ENCODE measurements at places on chromosomes 12 and 14.

DNA sequence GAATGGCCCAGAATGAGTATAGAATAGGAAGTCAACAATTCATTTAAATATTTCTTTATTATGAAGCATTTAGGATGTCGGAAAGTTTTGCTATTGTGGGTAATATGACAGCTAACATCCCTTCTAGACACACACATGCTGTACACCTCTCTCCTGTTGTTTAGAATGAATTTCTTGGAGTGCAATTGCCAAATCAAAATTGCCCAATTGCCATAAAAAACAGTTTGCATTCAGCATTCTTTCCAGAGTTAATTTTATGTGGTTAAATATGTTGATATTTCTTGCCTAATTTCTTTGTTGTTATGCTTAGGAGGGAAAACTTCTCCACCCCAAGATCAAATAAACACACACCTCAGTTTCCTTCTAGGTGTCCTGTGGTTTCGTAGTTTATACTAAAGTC is 16.9 kb upstream of the SMCO2 start:
- peak; percentile 36 for DNase-seq

GRCh38 chr12:58105225-58106119 is 164.1 kb downstream of the ATP23 start:
- DNase-seq = no peak

DNA sequence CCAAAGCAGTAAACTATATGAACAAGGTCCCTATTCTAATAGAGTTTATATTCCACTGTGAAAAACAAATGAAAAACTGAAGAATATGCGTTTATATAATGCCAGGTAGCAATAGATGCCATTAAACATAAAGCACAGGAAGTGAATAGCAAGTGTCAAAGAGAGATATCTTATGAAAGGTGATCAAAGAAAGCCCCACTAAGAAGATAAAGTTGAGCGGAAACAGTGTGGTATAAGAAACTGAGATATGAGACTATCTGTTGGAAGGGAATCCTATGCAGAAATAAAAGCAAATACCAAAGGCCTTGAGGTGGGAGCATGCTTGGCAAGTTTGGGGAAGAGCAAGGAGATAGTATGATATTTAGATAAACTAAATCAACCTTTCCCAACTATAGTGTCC is 123.1 kb upstream of the FAR2 start:
- no peak for DNase-seq

DNA sequence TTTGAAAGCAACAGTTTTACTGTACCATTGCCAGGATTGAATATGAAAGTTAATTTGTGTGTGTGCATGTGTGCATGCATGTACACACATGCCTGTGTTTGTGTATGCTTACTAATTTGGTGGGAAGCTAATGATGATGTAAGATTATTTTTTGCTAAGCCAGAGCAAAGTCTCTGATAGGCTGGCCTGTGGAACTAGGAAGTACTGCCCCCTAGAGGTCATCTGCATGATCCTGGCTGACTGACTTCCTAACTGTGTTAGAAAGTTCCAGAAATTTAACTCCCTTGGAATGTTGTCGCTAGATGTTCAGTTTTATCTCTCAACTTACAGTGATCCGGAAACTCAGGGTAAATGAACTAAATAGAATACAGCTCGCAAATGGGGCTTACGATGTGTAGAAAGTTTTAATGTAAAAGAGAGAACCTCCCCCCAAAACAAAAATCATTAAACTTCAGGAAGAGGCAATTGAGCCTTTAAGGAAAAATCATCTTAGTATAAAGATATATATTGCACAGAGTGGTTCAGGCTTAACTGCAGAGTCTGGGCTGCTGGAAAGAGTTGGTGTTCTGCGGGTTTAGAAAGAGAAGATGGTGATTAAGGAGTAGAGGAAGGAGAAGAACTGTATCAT is 34.3 kb upstream of the SLC38A1 start:
- DNase-seq = peak; percentile 37

- no peak for DNase-seq
Observed at GRCh38 chr12:132593521-132593920, 16.9 kb downstream of the LRCOL1 start.

DNA sequence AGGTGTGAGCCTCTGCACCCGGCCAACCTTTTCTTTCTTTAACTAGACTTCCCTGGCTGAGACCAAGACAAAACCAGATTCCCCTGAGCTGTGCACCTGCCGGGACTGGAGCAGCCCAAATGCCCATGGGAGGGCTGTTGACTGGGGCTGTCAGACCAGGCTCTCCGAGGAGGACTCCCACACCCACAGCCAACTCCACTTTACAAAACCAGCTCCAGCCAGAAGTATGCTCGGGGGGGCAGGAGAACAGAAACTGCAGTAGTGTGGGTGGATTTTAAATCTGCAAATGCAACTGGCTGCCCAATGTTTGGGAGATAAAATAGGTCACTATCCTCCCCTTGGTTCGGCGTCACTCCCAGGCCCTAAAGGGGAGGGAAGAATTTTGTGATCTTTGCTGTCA is 78.5 kb downstream of the VCPKMT start:
- no peak for DNase-seq

GRCh38 chr12:63150713-63151622 is at the start of gene AVPR1A:
Gene AVPR1A, minus strand, starts transcription at chr12:63151201. Its CDS starts 365 bp downstream, at chr12:63150836.
- no peak for DNase-seq

DNA sequence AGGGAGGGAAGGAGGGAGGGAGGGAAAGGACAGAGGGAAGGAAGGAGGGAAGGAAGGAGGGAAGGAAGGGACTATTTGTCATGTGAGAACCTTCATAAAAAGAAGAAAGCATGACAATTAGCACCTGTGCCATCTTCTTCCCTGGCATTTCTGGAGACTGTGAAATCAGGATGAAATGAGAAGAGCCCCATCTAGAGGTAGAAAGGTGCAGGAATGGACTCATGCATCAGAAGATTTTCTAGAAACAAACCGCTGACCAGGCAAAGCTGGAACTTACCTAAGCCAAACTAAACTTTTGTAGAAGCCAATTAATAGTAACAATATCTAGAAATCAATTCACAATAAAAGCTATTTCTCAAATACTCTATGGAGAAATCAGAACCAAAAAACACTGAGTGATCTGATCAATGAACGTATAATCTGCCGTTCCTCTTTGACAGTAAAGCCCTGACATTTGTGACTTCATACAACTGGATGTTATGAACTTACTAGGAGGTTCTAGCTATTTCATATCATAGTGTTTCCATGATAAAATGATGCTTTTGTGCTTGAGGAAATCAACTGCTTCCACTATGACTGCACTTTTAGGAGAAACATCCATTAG is 24.4 kb upstream of the CRACR2A start:
- peak; percentile 45 for DNase-seq

DNA sequence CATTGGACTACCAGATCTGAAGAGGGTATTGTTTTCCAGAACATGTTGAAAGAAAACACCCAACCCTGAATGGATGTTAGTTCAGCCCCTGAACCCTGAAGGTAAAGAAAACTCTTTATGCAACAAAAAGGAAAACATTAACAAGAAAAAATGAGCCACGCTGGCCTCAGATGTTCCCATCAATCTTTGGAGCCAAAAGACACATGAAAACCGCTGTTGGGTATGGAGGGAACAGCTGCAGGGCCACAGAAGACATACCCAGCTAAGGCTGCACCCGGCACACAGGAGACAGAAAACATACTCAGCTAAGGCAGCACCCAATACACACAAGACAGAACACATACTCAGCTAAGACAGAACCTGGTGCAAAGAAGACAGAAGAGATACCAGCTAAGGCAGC is 51.3 kb upstream of the GALNT9 start:
- no peak for DNase-seq

GRCh38 chr14:100866666-100867630 is 36.6 kb downstream of the RTL1 start:
- DNase-seq = no peak

- DNase-seq = peak; percentile 52
Observed at GRCh38 chr12:26188127-26188526, 7.2 kb upstream of the SSPN start.

DNA sequence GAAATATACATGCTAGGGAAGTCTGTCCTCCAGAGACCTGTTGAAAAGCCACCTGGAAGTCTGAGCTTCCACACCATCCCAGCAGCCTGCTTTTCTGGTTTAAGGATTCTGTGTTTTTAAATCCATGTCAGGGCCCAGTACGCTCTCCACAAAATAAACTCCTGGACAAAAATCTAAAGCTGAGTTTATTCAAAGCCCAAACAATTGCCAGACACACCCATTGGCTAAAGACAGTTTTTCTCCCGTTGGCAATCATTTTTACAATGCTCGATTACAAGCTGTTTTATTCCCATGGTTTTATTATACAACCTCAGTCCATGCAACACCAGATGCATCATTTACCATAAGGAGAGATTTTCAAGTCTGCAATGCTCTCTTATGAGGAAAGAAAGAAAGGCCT is 94.5 kb downstream of the MYRFL start:
- no peak for DNase-seq

- DNase-seq = no peak
Observed at GRCh38 chr14:98177551-98177950, 1094.4 kb downstream of the BCL11B start.

DNA sequence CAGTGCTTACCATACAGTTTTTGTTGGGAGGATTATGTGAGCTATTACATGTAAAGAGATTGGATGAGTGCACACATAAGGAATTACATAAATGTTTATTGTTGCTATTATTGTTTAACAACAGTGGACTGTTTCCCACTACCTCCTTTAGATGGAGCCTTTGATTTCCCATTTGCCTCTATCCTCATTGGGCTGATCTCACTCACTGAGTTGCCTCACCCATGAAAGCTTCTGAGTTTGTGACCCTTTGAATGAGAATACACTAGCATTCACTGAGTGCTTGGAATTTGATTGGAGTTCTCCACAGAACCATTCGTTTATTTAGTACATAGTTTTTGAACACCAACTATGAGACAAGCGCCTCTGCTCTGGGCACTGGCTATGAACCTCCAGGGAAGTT is 121.0 kb downstream of the HELB start:
- DNase-seq = no peak

- DNase-seq = peak; percentile 69
Observed at GRCh38 chr12:2052826-2053678, at the start of gene CACNA1C. Gene CACNA1C, plus strand, starts transcription at chr12:2052987. Its CDS starts 576 bp downstream, at chr12:2053563.

GRCh38 chr14:39033371-39033770 is 69.7 kb downstream of the SEC23A start:
- DNase-seq = no peak

- peak; percentile 94 for DNase-seq
Observed at GRCh38 chr14:61470261-61470960, 149.0 kb downstream of the PRKCH start.

GRCh38 chr14:101535232-101535631 is 26.1 kb upstream of the DIO3 start:
- no peak for DNase-seq

GRCh38 chr12:873954-874353 is 75.5 kb downstream of the RAD52 start:
- no peak for DNase-seq

DNA sequence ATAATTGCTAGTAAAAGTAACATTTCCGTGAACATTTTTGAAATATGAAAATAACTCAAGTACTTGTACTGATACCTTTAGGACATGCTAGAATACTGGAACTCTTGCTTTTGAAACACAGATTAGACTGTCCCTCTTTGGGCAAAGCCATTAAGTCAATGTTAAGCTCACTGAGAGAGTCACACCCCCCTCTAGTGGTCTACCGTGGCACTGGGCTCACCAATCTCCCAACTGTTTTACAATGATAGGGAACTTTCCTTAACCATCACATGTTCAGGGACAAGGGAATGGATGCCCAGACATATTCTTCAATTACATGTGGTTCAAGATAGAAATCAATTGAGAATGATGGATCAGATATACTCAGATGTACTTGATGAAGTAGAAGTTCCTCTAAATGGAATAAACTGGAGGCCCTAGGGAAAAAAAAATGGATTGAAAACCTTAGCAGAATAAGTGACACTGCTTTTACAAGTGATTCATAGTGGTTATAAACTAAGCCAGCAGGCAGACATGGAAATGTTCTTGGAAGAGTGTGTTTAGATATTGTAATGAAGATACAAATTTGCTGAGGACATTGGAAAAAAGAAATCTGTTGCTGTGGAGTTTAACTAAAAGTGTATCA is 17.8 kb downstream of the NANOG start:
- peak; percentile 43 for DNase-seq

GRCh38 chr12:117523971-117524370 is 162.5 kb upstream of the NOS1 start:
- no peak for DNase-seq

- peak; percentile 3 for DNase-seq
Observed at GRCh38 chr14:38039496-38039895, 168.2 kb upstream of the SSTR1 start.

- DNase-seq = no peak
Observed at GRCh38 chr12:47817272-47818006, 2.3 kb downstream of the HDAC7 start.

DNA sequence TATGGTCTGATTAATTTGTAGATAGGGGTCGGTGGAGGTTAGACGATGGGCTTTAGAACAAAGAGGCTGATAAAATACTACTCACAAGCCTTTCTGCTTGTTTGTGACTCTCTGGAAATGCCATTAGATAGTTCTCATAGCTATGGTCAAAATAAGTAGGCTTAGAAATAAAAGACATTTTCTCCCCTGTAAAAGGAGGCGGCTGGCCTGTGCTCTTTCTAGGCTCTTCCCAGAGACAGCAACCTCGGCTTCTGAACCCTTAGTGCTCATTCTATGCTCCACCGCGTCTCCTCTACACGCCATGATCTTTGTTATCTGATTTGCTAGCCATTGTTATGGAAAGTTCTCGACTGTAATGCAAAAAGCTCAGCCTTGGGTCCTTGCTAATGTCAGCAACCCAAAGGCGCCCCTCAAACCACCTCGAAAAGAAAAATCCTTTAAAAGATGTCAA is 64.5 kb downstream of the CRADD start:
- DNase-seq = peak; percentile 27

DNA sequence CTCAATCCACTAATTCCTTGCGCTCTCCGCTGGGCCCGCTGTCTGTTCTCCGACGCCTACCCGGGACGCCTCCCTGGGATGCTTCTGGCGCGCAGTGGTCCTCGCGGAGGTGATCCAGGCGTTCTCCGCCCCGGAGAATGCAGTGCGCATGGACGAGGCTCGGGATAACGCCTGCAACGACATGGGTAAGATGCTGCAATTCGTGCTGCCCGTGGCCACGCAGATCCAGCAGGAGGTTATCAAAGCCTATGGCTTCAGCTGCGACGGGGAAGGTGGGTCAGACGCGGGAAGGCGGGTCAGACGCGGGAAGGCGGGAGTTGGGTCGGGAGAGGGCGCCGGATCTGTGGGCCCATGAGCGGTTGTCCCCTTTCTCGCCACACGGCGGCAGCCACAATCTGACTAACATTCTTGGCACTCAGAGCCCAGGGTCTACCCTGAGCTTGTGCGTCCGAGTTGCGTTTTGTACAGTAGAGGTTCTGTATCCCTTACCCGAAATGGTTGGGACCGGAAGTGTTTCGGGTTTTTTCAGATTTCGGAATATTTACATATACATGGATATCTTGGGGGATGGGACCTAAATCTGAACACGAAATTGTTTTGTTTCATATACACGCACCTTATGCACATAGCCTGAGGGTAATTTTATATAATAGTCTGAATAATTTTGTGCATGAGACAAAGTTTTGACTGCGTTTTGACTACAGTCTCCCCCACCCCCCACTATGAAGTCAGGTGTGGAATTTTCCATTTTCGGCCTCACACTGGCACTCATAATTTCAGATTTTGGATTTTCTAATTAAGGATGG is 762 bp downstream of the C12orf57 start:
- DNase-seq = peak; percentile 90
